ENCODE measurements at places on chromosomes 11 and 22. TPM values are rescaled to one million over a fixed set of nuclear protein-coding genes. Genes with fewer than 3 reads are reported as not detected.

The FGF3 gene
- not detected for total RNA-seq

The HPX gene
- total RNA-seq = 1.3 TPM

The PHOX2A gene
- total RNA-seq = not detected

The DDI1 gene
- not detected for total RNA-seq

The OR6A2 gene
- 2.3 TPM for total RNA-seq

The GRAP2 gene
- total RNA-seq = 0.99 TPM

- no peak overlapping the region for H3K4me3 ChIP-seq
- no peaks in the 10 kb centered on the region for H3K27me3 ChIP-seq
- H3K27ac ChIP-seq = no peak overlapping the region
- H3K36me3 ChIP-seq = no peaks in the 10 kb centered on the region
- no peaks in the 10 kb centered on the region for H3K4me1 ChIP-seq
Measured at GRCh38 chr11:24295360-24295759, 201.5 kb upstream of the LUZP2 start.

- no peaks in the 10 kb centered on the region for H3K36me3 ChIP-seq
- H3K4me3 ChIP-seq = no peak overlapping the region
- no peak overlapping the region for H3K27ac ChIP-seq
- DNase-seq = no peak
- H3K27me3 ChIP-seq = no peaks in the 10 kb centered on the region
Measured at GRCh38 chr11:115065830-115066664, 387.7 kb downstream of the NXPE2 start.

GRCh38 chr11:1297576-1298473 lies 11.6 kb downstream of the TOLLIP start:
- H3K27me3 ChIP-seq = no peaks in the 10 kb centered on the region
- H3K36me3 ChIP-seq = no peaks in the 10 kb centered on the region
- H3K27ac ChIP-seq = peak overlapping the region; percentile 95
- H3K4me1 ChIP-seq = peaks cover 61% of the 10 kb centered on the region
- peak; percentile 56 for DNase-seq

DNA sequence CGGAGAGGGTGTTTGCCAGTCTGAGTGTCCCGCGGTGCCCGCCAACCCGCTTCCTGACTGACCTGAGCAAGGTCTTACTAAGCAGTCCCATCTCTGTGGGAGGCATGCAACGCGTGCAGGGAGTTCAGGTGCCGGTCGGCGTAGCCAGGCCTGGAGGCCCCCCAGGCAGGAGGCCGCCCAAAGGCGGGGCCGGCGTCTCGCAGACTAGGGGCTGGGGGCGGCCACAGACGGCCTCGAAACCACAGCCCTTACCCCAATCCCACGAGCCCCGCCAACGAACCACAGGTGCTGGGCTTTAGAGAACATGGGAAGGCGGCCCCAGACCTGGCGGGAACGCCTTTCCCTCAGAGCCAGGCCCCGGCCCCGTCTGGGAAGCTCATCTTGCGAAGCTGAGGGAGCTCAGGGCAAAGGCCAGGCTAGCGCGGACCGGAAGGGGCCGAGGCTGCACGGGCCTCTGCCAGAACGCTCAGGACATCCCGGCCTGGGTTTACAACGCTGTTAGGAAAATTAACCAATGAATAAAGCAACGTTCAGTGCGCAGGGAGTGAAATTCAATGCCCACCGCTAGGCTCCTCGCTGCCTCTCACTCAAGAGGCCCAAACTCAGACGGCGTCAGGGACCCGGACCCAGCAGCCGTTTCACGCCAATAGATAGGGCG lies 2.1 kb upstream of the MTFP1 start:
- no peak for DNase-seq
- H3K4me1 ChIP-seq = peaks cover 53% of the 10 kb centered on the region
- H3K36me3 ChIP-seq = no peaks in the 10 kb centered on the region
- H3K4me3 ChIP-seq = peak overlapping the region; percentile 20
- no peaks in the 10 kb centered on the region for H3K27me3 ChIP-seq

DNA sequence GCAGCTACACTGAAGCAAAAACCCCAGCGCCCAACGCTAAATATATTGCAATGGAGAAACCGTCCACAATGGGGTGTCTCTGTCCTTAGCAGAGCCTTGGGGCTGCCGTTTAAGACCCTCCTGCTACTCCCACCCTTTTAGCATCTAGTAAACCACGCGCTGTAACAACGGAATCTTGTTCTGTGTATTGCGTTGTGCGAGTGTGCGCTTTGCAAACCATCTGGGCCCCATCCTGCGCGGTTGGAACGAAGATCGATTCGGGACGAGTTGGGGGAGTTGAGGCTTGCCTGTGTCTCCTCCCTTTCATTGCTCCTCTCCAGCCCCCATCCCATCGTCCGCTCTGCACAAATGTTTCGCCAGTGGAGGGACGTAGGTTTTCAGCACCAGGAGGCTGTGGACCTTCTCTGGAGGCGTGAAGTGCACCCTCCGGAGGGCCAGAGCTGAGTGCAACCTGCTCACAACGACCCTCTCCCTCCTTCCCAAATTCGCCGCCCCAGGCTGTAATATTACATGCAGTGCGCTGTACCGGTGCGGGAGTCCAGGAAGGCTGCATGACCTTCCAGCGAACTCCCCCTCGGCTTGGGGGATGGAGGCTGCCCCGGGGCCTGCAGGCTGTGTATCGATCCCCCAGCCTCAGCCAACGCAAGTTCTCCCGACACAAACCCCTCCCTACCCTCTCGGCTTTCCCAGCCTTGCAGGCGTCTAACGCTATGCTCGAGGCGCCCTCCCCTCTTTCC lies 1.6 kb upstream of the KMT2A start:
- peak; percentile 42 for DNase-seq
- peaks cover 33% of the 10 kb centered on the region for H3K4me1 ChIP-seq
- no peaks in the 10 kb centered on the region for H3K36me3 ChIP-seq
- no peaks in the 10 kb centered on the region for H3K27me3 ChIP-seq

GRCh38 chr11:119626871-119627270 lies 102.1 kb downstream of the NECTIN1 start:
- H3K27ac ChIP-seq = no peak overlapping the region
- H3K4me1 ChIP-seq = no peaks in the 10 kb centered on the region
- H3K27me3 ChIP-seq = no peaks in the 10 kb centered on the region
- no peak for DNase-seq
- H3K36me3 ChIP-seq = no peaks in the 10 kb centered on the region
- H3K4me3 ChIP-seq = no peak overlapping the region

- no peaks in the 10 kb centered on the region for H3K27me3 ChIP-seq
- no peak overlapping the region for H3K27ac ChIP-seq
- H3K36me3 ChIP-seq = no peaks in the 10 kb centered on the region
Measured at GRCh38 chr22:19886605-19887255, 32.1 kb upstream of the GNB1L start.

- H3K4me3 ChIP-seq = no peak overlapping the region
- no peaks in the 10 kb centered on the region for H3K36me3 ChIP-seq
- no peak overlapping the region for H3K27ac ChIP-seq
- H3K4me1 ChIP-seq = no peaks in the 10 kb centered on the region
- no peak for DNase-seq
Measured at GRCh38 chr11:119896387-119897045, 167.5 kb upstream of the NECTIN1 start.

GRCh38 chr11:62427630-62428233 lies 8.9 kb downstream of the SCGB1A1 start:
- DNase-seq = no peak
- H3K27me3 ChIP-seq = no peaks in the 10 kb centered on the region
- H3K27ac ChIP-seq = peak overlapping the region; percentile 26
- H3K4me3 ChIP-seq = no peak overlapping the region

DNA sequence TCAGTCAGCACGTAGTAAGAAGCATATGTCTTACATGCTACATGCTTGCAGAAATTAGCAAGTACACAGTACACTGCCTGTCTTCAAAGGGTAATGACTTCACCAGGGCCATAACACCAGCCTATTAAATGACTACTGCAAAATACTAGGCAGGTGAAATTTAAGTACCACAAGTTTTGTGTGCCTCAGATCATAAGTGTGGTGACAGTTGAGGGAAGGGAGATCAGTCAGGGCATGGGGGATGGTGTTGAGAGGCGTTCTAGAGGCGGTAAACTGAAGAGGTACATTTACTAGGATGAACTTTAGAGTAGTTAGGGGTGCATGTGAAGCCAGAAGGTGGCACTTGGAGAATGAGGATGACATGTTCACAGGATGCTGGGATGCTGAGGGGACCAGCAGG lies 22.0 kb downstream of the AMOTL1 start:
- H3K27me3 ChIP-seq = no peaks in the 10 kb centered on the region
- H3K4me3 ChIP-seq = no peak overlapping the region
- H3K36me3 ChIP-seq = no peaks in the 10 kb centered on the region

- DNase-seq = no peak
- H3K27me3 ChIP-seq = no peaks in the 10 kb centered on the region
- no peaks in the 10 kb centered on the region for H3K36me3 ChIP-seq
- H3K27ac ChIP-seq = no peak overlapping the region
- H3K4me3 ChIP-seq = no peak overlapping the region
- peaks cover 13% of the 10 kb centered on the region for H3K4me1 ChIP-seq
Measured at GRCh38 chr22:30284172-30284571, 5.1 kb downstream of the CASTOR1 start.

DNA sequence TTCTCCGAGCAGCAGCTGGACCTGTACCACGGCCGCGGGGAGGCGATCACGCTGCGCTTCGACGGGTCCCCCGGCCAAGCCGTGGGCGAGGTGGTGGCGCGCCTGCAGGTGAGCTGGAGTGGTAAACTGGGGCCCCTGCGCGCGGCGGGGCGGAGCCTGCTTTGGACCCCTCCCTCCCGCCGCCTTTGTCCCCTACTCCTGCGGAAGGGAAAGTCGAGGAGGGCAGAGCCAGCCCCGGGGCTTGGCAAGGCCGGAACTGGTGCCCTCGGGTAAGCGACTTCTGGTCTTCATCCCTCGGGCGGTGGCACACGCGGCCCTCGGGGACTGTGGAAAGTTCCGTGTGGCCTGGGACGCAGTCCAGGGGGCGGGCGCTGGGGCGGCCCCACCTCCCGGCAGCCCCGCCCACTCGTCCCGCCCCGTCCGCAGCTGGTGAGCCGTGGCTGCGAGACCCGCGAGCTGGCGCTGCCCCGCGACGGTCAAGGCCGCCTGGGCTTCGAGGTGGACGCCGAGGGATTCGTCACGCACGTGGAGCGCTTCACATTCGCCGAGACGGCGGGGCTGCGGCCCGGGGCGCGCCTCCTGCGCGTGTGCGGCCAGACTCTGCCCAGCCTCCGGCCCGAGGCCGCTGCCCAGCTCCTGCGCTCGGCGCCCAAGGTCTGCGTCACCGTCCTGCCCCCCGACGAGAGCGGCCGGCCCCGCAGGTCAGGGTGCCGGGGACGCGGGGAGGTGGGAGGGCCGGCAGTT lies 9.2 kb downstream of the SIPA1 start:
- no peaks in the 10 kb centered on the region for H3K36me3 ChIP-seq
- DNase-seq = peak; percentile 47
- peak overlapping the region; percentile 32 for H3K27ac ChIP-seq
- no peak overlapping the region for H3K4me3 ChIP-seq

DNA sequence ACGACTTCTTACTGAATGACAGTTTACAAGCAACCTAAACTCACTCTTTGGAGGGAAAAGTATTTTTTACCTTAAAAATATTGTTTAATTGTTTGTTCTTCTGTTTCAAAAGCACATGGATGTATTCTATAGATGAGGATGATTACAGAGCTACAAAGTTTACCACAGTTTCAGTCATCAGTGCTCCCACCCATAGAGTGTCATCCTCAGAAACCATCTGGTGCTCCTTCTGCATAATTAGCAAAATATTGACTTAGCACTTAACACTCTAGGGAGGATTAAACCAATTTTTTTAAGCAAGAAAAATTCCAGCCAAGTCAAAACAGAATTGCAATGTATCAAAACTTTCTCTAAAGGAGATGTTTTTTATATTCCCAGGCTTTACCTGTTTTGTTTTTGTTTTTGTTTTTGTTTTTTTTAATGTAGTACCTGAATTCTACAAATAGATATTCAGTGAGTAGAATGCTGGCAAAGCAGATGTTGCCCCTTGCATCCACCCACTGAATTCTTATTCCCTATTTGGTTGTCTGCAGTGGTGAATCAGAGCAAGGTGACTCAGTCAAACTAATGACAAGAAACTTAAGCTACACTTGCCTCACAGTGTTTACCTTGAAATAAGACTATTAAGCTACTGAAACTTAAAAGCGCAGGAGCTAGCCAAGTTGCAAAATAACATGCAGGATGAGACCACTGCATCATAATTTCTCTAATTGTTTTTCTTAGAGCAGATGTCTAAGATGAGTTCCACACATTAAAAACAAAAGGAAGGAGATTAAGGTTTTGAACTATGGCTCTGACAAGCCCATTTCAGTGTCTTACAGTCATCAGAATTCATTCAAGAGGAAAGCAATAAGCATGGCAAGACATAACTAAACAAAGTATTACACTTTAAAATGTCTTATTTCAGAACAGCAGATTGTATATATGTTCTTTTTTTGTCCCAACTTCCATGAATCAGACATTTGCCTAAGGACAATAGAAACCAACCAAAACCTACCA lies 155.1 kb upstream of the SOX6 start:
- no peak overlapping the region for H3K27ac ChIP-seq
- H3K36me3 ChIP-seq = no peaks in the 10 kb centered on the region
- DNase-seq = no peak
- H3K27me3 ChIP-seq = no peaks in the 10 kb centered on the region
- H3K4me3 ChIP-seq = no peak overlapping the region

DNA sequence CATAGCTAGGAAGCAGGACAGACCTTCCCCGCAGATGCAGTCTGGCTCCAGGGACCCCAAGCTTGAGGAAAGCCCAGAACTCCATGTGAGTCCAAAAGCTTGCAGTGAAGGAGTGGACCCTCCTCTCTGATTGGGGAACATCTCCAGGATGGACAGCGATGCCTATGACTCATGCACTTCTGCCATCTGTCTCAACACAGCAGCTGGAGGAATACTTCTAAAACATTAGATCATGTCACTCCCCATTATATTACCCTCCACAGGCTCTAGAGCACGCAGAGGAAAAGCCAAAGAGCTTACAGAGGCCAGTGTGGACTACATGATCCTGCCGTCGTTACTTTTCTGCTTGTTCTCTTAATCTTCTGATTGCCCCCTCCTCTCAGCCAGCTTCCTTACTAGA lies 605.7 kb downstream of the INSC start:
- no peaks in the 10 kb centered on the region for H3K4me1 ChIP-seq
- DNase-seq = no peak
- H3K4me3 ChIP-seq = no peak overlapping the region

- H3K27ac ChIP-seq = peak overlapping the region; percentile 100
- no peak overlapping the region for H3K4me3 ChIP-seq
- no peaks in the 10 kb centered on the region for H3K36me3 ChIP-seq
- no peaks in the 10 kb centered on the region for H3K27me3 ChIP-seq
- DNase-seq = peak; percentile 18
Measured at GRCh38 chr22:46062971-46063631, 86.1 kb upstream of the WNT7B start.

DNA sequence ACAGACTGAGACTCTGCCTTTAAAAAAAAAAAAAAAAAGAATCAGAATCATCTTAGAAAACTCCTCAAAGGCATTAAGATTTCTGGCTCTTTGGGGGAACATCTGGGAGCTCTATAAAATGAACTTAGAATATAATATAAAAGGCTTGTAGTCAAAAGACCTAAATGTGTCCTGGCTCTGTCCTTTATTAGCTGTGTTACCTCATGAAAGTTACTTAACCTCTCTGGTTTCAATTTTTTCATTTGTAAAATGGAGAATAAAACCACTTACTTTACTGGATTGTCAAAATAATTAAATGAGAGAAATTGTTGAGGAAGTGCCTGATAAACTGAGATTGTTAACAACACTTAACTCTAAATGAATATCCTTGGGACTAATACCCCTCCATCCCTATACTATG lies 81.8 kb downstream of the FAM168A start:
- no peak for DNase-seq
- H3K4me1 ChIP-seq = no peaks in the 10 kb centered on the region
- no peak overlapping the region for H3K27ac ChIP-seq
- H3K27me3 ChIP-seq = no peaks in the 10 kb centered on the region
- no peaks in the 10 kb centered on the region for H3K36me3 ChIP-seq
